Hepatic stellate cell (primary cell): ENCODE measurements at places on chromosomes 1 and 21.

- peak; percentile 98 for DNase-seq
Measured at GRCh38 chr1:203512848-203513584, 19.1 kb downstream of the OPTC start.

DNA sequence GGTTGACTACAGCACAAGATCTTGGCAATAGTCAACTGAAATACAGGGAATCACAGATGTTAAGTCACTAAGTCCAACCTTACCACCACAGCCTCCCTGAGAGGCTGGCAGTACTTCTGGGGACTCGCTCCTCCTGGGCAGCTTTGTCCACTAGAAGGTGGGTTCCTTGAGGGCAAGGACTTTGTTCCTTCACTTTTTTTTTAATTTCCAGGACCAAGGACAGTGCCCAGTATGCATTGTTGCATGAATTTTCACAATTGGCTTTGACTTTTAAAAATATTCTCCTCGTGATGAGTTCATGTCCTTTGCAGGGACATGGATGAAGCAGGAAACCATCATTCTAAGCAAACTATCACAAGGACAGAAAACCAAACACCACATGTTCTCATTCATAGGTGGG is 96.7 kb upstream of the IGSF21 start:
- no peak for DNase-seq

GRCh38 chr1:180267761-180268555 is 37.9 kb downstream of the LHX4 start:
- DNase-seq = no peak

GRCh38 chr1:22861764-22862440 is 110.8 kb downstream of the LACTBL1 start:
- DNase-seq = peak; percentile 63

DNA sequence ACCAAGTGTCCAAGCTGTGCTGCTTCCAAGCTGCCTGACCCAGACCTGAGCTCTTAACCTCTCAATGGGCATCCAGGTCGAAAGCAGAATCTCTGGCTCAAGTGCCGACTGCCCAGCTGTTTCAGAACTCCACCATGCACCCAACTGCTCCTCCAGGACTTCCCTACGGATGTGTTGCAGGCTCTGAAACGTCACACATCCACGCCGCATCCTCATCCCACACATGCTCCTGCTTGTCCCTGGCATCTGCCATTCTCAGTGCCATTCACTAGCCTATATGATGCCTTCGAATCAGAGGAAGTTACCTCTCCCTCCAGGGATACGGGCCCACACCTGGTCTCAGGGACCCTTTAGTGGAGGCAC is 11.2 kb downstream of the PDZK1IP1 start:
- no peak for DNase-seq

GRCh38 chr21:46078978-46079351 is 18.9 kb upstream of the COL6A2 start:
- DNase-seq = peak; percentile 57

DNA sequence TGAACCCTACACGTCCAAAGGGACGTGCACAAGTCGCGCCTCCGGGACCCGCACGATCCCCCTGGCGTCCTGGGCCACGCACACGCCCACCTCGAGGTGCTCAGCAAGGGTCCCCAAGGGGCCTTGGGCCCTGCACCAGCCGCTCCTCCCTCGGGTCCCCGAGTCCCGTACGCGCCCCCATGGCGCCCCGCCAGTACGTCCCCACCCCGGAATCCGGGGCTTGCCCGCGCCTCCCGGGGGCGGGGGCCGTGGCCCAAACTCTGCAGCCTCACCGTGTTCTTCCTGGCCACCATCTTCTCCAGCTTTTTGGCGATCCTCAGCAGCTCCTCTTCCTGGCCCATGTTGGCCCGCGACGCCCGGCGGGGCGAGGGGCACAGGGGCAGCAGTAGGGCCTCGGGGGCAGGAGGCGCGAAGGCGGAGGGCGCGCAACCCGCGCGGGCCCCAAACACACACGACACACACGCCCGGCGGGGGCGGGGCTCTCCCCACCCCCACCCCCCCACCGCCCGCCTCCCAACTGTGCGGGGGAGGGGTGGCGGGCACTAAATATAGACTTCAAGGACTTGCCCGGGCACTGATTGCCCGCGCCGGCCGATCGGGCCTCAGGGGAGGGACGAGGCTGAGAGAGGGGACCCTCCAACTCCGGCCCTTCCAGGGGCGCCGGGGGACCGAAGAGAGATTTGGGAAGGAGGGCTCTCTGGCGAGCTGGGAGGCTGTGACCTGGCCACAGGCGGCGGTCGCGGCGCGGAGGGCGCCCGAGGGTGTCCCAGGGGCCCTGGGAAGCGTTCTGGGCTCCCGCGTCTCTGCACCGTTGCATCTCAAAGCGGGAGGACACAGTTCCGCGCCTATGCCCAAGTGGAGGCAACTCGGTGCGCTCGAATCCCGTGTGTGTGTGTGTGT is at the start of gene TCEA3:
TSS of gene TCEA3 (minus strand) at position 456 of the 900 bp plus-strand sequence. CDS start at position 341, 115 bp downstream.
- peak; percentile 54 for DNase-seq

DNA sequence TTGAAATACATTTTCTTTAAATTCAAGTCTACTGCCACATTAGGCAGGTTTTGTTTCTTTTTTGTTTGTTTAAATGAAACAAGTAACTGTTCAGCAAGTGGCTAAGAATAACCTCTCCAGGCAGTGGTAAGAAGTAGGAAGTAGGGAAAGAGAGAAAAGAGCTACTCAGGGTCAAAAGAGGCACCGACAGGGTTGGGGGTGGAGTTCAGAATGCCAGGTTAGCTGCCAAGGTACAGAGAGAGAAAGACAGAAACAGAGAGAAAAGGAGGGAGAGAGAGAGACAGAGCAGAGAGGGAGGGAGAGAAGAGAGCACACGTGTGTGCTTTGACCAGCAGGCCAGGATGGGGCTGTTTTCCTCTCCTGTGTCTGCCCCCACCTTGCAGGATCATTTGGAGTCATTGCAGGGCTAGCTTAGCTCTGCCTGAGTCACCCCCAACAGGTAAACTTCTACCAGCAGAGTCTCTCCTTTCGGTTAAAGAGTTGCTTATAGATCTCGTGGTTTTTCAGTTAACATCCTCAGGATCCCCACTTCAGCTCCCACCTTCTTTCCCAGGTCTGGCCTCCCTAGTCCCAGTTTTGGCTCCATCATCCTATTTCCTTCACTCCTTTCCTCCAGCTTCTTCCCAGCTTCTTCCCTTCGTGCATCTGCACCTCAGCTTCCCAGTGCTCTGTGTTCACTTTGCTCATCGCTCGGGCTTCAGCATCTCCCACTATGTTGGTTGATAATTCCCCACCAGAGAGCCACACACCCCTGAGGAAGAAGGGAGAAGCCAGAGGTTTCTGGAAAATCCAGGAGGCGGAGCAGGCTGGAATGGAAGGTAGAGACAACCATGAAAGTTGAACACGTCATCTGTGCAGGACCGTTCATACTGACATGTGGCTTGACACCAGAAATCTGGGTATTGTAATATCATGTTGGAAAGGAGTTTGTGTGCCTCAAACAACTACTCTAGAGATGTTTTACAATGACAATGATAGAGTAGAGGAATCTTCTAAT is 21.8 kb upstream of the RAB4A start:
- no peak for DNase-seq

GRCh38 chr1:20474996-20475395 is 11.0 kb downstream of the CAMK2N1 start:
- DNase-seq = no peak

DNA sequence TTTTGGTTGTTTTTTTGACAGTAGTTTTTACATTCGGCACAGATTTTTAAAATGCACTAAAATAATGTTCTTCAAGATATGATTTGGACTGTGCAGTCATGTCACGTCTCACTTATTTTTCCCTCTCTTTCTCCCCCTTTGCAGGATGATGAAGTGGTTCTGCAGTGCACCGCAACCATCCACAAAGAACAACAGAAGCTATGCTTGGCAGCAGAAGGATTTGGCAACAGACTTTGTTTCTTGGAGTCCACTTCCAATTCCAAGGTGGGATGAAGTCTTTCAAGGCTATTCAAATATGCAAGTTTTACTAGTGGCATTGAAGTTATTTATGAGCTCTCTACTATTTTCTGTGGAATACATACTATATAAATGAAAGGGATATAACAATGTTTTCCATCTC is 228.4 kb downstream of the RYR2 start:
- no peak for DNase-seq

GRCh38 chr1:28601696-28602095 is 9.6 kb downstream of the RAB42 start:
- peak; percentile 94 for DNase-seq

GRCh38 chr1:7589080-7589735 is 181.9 kb upstream of the VAMP3 start:
- DNase-seq = no peak

DNA sequence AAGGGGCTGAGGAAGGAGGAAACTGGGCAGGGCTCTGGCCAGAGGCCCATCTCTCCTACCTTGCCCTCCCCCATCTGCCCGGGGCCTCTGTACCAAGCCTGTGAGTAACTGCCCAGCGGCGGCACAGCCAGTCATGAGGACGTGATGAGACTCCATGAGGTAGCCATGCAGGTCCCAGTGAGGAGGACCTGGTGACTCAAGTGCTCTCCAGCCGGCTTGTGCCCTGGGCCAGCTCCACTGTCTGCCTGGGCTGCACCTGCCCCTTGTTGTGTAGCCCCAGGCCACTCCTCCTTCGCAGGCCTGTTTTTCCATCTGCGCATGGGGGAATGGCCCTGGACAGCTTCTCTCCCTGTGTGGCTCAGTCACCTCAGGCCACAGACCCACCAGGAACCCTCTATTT is 42.0 kb upstream of the PADI1 start:
- DNase-seq = no peak

DNA sequence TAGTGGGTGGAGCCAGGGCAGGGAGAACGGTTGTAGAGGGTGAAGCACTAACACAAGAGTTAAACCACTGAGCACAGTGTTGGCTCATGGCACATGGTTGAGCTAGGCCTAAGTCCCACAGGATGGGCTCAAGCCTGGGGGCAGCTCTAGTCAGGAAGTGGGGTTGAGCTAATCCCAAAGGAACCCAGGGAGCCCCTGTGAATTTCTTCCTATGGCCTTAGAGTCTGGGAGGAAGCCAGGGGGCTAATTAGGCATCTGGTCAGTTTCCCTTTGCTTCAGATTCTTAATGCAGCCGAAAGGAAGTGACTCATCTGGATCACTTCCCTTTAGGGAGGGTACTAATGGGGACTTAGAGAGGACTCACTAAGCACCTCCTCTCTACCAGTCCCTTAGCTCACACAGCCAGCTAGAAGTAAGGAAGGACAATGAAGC is 10.1 kb downstream of the CFAP45 start:
- DNase-seq = peak; percentile 88

DNA sequence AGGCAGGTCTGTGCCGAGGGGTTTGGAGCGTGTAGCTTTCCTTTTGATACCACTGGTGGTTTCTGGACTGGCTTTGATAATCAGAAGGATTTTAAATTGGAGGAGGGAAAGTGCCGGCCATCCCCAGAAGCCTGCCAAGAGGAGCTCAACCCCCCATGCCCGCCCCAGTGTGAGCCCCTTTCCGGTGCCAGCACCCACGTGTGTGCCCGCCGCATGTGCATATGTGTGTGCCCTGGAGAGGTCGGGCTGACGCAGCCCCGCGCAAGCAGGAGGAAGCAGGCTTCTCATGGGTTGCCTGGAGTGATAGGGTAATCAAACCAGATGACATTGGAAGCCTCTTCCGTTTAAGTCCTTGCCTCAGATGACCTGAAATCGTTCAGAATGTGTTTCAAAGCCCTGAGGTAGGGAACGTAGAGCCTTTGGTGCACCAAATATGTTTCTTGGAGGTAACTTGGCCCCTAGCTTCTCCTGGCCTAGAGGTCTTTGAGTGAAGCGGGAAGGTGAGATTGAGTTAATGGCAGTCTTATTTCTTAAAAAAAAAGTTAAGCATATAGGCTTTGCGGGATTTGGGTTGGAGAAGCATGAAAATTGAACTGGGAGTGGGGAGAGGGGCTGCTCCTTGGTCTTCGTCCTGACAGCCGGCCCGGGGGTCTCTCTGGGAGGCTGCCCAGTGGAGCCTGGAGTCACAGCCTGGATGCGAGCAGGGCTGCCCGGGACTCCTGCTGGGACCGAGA is 34.1 kb upstream of the ARHGEF16 start:
- no peak for DNase-seq

GRCh38 chr1:198893141-198893540 is 254.3 kb downstream of the PTPRC start:
- DNase-seq = no peak

- no peak for DNase-seq
Measured at GRCh38 chr1:209150114-209150513, 433.4 kb upstream of the CAMK1G start.

GRCh38 chr1:42154685-42155084 is 1.5 kb downstream of the GUCA2B start:
- DNase-seq = no peak

DNA sequence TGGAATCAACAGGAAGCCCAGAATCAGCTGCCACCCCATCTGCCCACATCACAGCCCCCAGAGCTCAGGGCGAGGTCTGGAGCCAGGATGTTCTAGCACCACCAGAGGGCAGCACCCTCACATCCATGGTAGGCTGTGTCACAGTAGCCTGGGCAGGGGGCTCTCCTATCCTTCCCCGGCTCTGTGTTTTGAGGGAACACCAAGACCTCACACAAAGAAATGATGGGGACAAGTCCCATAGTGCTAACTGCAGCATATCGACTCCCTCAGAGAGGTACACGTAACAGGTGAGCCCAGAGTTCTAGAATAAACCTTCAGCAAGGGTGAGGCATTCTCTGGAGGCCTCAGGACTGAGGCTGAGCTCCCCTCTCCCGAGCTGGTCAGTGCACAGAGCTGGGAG is 2.3 kb upstream of the KCNC4 start:
- peak; percentile 78 for DNase-seq

GRCh38 chr1:226638608-226639007 is 90.0 kb downstream of the STUM start:
- DNase-seq = no peak

DNA sequence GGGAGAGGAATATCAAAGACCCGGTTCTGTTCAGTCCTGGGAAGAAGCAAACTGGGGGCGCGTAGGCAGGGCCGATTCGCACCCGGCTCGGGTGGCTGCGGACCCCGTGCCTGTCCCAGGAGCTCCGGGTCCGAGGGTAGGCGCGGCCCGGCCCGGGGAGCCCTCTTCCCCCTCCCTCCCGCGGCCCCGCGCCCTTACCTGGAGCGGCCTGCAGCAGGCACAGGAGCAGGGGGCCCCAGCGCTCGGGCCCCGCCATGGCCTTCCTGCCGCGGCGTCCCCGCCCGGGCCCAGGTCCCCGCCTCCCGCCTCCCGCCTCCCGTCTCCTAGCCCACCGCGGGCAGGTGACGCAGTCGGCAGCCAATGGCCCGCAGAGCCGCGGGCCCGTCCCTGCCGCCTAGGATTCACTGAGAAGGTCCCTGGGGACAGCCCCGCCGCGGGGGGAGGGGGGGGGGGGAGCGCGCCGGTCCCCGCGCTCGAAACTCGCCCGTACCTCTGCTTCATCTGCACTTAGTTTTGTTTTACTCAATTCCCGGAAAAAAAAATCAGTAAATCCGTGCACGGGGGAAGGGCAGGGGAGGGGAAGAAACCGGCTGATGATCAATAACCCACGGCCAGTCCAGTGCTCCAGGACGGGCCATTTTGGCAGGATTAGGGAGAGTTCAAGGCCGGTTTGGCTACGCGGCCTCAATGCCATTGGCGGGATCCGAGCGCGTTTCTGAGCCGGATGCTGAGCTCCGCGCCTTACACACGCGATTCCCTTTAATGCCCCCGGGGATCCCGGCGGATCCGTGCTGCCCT is at the start of gene IFNLR1:
TSS of gene IFNLR1 (minus strand) at position 297 of the 798 bp plus-strand sequence. CDS start at position 256, 41 bp downstream.
- DNase-seq = peak; percentile 60

- no peak for DNase-seq
Measured at GRCh38 chr1:26959722-26960624, at the start of gene KDF1. KDF1 (minus strand) TSS chr1:26960468; CDS start chr1:26952380, 8,088 bp downstream.
